NCI-H446 treated with DMSO at 0.1 percent for 48 hours (cell line): ENCODE measurements at places on chromosomes 11 and 22.

- no peak for DNase-seq
Measured at GRCh38 chr11:128616161-128616560, 28.8 kb upstream of the ETS1 start.

GRCh38 chr11:26859416-26859815, 134.5 kb upstream of the FIBIN start:
- DNase-seq = peak; percentile 30

DNA sequence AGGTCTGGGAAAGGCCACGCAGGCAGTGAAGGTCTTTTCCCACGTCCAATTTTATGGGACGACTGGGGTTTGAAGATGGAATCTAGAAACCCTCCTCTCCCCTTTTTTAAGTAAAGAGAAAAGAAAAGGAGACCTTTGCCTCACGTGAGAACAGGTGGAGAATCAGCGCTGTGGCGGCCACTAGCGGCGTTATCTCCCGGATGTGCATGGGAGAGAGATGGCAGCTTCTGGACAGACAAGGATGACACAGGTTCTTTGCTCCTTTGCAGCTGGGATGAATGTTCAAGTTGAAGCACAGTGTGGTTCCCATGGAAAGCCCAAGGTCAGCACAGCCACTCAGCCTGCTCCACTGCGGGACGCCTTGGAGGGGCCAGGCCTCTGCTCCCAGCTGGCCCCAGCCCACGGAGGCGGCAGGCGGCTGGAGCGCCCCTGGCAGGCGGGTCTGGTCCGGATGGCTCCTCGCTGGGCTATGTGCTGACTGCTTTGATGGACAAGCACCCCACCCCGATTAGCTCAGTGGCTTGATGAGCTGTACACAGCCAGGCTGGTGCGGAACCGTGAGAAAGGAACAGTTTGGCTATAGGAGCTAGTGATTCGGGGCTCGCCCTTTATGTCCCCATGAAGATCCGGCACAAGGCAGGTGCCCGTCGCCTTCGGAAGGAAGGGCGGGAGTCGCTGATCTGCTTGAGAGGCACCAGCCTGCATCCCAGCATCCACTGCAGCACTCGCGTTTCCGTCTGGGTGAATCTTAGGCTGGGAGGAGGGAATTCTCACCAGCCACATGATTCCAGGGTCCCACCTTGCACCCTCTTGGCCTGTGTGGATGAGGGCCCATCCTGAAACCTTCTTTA, 14.5 kb upstream of the BID start:
- DNase-seq = no peak

- no peak for DNase-seq
Measured at GRCh38 chr22:25837288-25837900, 95.4 kb downstream of the MYO18B start.

GRCh38 chr22:31332010-31332409, 14.1 kb downstream of the PATZ1 start:
- DNase-seq = no peak

GRCh38 chr11:68942751-68943271, 38.0 kb downstream of the MRGPRD start:
- DNase-seq = no peak

- no peak for DNase-seq
Measured at GRCh38 chr11:103465555-103466140, 356.4 kb downstream of the DYNC2H1 start.

DNA sequence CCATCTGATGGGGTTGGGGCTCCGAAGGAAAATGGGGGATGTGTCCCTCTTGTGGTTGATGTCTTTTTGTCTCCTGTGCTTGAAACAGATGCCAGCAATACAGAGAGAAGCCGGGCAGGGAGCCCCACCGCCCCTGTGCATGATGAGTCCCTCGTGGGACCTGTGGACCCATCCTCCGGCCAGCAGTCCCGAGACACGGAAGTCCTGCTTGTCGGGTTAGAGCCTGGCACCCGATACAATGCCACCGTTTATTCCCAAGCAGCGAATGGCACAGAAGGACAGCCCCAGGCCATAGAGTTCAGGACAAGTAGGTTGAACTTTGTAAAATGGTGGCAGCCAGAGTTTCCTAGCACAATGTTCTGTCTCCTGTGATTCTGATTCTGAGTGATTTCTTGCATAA, 91.7 kb upstream of the OR4B1 start:
- no peak for DNase-seq

GRCh38 chr11:27688076-27688475, 12.2 kb downstream of the BDNF start:
- DNase-seq = no peak
